Bronchus fibroblast of lung (primary cell): ENCODE measurements at places on chromosomes 6 and 20. TPM values are rescaled to one million over a fixed set of nuclear protein-coding genes. Genes with fewer than 3 reads are reported as not detected.

The NMBR gene
- 0.15 TPM in 1 of 2 replicates, not detected in the other for total RNA-seq

The TMEM244 gene
- not detected in 2 replicates for total RNA-seq

The C6orf163 gene
- total RNA-seq = 0.34 and 0.74 TPM in 2 replicates

The SLC44A4 gene
- total RNA-seq = 0.45 TPM in 1 of 2 replicates, not detected in the other

The HINT3 gene
- total RNA-seq = 10.4 and 10.9 TPM in 2 replicates

The METTL24 gene
- not detected in 2 replicates for total RNA-seq

The KHDC1L gene
- total RNA-seq = not detected in 2 replicates

The PGK2 gene
- total RNA-seq = not detected in 2 replicates
